ENCODE measurements at places on chromosomes 1 and 21.
A peak's percentile ranks its signal among the peaks of the same experiment; 100 is the strongest.

- ATAC-seq = peak; percentile 3
These were observed 917 bp downstream of the STX12 start for GRCh38 chr1:27773826-27774445.

DNA sequence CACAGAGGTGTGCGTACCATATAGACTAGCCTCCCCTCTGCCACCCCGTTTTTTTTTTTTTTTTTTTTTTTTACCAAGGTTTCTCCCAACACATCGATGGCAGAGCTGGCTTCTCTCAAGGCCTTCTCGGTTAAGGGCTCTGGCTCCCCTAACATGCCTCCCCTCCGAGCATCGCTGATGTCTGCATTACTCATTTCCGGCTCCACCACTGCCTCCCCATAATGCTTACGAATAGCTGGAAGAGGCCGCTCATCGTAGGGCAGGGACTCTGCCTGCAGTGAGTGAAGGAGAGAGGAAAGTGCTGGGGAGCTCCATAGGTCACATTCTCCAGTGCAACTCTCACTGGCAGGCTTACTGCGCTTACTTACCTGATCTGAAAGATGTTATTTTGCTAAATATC is 20.6 kb downstream of the CEP104 start:
- no peak for ATAC-seq

DNA sequence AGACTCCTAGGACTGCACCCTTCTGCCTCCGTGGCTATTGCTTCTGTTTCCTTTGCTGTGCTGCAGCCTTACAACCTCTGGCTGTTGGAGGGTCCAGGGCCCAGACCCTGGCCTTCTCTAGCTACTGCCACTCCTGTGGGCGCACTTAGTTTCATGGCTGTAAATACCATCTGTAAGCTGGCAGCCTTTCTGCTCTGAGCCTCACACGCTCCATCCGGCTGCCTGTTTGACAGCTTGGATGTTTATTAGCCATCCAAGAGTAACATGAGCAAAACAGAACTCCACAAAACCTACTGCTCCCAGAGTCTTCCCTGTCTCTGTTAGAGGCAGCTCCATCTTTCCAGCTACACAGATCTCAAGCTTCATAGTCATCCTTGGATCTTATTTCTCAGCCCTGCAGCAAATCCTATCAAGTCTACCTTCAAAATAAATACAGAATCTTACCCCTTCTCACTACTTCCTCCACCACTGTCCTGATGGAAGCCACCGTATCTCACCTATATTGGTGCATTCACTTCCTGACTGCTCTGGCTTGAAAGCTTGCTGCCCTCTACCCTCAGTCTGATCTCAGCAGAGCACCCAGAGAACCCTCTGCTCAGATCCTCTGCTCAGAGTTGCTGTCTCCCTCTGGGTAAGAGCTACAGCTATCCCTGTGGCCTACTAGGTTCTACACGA is 19.1 kb downstream of the SLC25A33 start:
- ATAC-seq = no peak

GRCh38 chr1:20485527-20486456 is at the start of gene CAMK2N1:
TSS of gene CAMK2N1 (minus strand) at chr1:20486210. CDS start at chr1:20485379, 831 bp downstream.
- ATAC-seq = peak; percentile 77

DNA sequence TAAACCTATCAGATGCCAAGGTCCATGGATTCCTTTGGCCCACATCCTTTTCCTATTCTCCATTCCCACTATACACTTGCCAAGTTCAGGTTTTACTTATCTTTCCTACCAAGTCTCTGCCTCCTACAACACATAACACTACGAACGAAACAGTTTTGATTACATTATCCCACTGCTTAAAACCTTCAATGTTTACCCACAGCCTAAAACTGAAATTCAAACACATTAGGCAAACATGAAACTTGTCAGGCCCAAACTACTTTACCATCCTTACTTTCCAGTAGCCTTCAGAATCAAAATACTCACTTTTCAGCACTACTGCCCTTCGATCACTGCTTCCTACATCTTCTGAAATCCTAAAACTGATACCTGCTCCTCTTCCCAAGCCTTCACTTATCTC is 3.0 kb downstream of the SCAF4 start:
- ATAC-seq = no peak

DNA sequence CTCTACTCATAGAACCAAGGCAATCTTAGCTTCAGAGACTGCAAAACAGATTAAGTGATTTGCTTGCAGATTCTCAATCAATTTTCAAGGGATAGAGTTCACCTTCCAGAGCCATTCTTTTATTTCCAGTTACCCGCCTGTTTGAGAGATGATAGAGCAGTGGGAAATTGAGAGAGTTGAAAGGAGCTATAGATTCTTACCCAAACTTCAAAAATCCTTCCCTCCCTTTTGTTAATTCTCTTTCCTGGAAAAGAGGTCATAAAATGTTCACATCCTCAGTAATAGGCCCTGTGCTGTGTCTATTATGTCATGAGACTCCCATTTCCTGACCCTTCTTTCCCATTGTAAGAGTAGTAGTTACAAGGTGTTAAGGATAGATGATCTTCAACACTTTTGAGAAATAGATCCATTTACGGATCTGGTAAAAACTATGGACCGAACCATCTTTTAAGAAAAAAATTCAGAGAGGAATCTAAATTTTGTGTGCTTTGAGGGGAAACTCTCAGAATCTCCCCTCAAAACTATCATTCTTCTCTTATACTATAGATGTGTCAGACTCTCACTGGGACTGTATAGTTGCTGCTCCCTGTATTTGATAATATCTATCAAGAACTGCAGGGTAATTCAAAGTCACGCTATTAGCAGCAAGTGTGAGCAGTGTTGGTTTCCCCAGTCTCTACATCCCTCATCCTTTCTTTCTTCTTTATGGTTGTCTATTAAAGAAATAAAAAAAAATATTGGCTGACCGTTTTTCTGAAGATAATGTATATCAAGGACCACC is 8.0 kb downstream of the RGS4 start:
- no peak for ATAC-seq

DNA sequence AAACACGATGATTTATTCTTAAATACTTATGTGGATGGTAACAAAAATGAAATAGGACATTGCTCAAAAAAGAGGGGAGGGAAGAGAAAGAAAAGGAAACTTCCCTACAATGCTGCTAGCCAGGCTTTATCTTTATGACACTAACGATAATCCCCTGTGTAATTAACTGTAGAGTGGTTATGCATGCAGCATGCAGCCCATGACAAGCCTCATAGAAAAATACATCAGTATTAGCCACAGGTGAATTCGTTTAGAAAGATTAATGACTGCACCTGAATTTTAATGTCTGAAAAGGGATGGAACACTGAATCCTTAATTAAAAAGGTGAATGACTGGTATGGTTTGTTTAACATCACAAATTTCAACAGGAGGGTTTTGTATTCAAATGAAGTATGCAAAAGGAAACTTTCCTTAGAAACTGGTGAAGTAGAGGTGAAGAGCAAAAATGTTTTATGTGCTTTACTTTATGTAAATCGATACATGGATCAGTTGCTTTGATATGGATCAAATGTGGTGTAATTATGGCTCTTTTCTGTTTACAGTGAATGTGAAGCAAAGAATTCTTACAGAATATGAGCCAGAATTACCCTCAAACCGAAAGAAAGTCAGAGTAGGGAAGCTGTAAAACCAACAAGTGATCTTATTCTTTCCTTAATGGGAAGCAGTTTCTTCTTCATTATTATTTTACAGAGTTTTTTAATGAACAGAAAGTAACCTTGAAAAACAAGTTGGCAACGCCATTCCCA is 569.6 kb upstream of the ADGRL2 start:
- ATAC-seq = no peak

DNA sequence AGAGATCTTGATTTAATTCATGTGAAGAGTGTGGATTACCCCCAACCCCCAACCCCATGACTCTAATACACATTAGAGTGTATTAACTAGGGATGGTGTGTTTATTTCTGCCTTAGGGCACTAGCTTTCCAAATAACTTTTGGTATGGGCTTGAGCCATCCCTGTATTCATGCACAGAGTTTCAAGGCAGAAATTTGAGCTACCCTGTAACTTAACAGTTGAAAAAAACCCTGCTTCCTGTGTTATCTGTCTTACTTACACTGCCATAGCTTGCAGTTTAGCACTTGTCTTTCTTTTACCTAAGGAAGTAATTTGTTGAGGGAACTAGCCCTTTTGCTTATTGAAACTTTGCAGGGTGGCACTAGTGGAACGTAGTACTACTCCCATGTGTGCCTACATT is 6.3 kb downstream of the SRSF11 start:
- no peak for ATAC-seq

DNA sequence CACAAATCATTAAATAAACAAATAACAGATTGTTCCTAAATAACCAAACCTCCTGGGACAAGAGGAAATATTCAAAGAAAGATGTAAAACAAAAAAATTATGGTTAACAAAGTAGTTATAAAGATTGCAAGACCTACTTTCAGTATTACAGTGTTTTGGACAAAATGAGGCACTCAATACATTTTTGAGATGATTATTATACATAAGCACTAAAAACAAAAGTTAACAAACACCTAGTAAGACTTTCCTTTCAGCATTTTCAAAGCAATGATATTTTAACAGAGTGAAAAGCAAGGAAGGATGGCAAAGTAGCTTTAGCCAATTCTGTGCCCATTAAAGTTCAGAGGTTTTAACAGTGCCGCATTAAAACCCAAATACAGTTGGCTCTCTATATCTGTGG is 17.2 kb downstream of the OMA1 start:
- ATAC-seq = no peak

- ATAC-seq = peak; percentile 70
These were observed at the start of gene NID1 for GRCh38 chr1:236064674-236065508. TSS of gene NID1 (minus strand) at chr1:236065090. CDS start at chr1:236065079, 11 bp downstream.

DNA sequence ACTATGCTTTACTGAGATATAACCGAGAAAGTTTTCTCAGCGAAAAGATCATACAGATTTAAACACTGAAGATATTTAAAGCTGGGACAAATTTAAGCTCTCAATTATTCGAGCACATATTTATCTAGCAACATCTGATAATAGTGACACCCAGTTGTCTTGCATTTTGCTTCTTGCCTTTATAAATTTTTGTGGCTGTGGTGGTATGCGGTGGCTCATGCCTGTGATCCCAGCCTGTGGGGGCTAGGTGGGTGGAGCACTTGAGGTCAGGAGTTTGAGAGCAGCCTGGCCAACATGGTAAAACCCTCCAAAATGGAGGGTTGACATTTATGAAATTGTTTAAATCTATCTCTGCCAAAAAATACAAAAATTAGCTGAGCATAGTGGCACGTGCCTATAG is 312.2 kb downstream of the SPATA17 start:
- no peak for ATAC-seq

DNA sequence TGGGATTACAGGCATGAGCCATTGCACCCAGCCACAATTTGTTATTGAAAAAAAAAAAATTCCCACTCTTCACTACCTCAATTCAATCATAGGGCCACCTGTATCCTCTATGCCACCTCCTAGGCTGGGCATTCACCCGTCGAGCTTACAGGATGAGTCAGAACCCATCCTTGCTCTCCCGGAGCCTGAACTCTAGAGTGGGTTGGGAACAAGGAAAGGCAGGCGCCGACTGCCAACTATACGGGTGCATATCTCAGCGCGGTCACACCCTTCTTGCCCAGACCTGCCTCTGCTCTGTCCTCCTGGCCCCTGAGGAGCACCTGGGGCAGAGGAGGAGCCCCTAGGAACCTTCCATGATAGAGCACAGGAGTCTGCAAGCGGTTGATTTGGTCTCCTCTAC is 21.4 kb upstream of the LBR start:
- peak; percentile 84 for ATAC-seq

GRCh38 chr1:17086751-17087150 is 32.5 kb downstream of the PADI2 start:
- ATAC-seq = no peak

GRCh38 chr1:230917284-230918135 is 49.2 kb upstream of the C1orf198 start:
- peak; percentile 59 for ATAC-seq

- ATAC-seq = no peak
These were observed 181.3 kb downstream of the ATP6V1G3 start for GRCh38 chr1:198359024-198359653.

GRCh38 chr1:165287329-165287728 is 69.2 kb downstream of the LMX1A start:
- ATAC-seq = no peak

- ATAC-seq = no peak
These were observed 87.8 kb upstream of the TMEM51 start for GRCh38 chr1:15065736-15066135.

DNA sequence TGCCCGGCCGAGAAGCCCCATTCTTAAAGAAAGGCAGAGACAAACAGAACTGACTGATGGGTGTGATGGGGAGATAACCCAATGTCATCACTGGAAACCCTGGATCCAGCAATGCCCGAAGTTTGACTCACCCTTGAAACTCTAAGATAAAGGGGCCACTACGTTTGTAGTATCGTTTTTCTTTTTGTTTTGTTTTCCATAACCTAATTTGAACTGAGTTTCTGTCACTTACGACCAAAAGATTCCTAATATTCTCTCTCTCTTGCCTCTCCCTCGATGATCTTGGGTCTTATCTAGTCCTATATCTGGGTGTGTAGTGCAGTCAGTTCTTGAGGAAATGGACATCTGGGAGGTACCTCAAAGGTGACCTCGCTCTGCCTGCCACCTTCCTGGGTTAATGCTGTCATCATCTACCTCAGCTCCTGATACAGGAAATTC is 57.8 kb upstream of the ID3 start:
- ATAC-seq = no peak

DNA sequence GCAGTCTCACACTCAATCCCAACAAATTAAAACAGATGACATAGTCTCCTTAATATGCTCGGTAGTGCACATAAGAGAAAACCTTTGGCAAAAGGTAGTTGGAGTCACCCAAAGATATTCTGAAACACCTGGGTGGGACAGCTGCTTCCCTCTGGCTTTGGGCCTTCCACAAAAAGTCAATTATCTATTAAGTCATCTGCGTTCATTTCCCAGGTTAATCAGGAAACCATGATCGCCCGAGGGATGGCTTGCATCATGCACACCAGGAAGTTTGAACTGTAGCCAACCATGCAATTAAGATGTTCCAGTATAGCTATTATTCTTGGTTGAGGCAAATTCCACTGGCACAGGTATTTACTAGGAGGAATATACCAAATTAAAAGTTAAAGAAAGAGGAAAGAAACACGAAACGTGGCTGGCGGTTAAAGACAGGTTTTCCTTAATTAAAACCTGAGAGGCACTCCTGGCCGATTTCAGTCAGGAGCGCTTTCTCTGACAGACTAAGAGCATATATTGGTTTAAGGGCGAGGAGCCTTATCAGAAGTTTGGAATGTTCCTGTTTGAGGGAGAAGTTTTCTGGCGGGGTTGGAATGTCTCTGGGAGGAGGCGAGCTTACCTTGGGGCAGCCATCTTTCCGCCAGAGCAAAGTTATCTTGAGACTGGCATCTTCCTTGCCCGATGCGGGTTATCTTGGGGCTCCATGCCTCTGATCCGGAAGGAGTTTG is 19.9 kb downstream of the CLDN17 start:
- peak; percentile 83 for ATAC-seq

Measured in esophagus mucosa (tissue), 1 donor.